Cerebellar nuclear complex (tissue), 1 donor: ENCODE measurements at places on chromosomes 1 and 21.
A peak's percentile ranks its signal among the peaks of the same experiment; 100 is the strongest.

GRCh38 chr21:35905096-35905962 lies 155.0 kb downstream of the SETD4 start:
- no peak for DNase-seq

DNA sequence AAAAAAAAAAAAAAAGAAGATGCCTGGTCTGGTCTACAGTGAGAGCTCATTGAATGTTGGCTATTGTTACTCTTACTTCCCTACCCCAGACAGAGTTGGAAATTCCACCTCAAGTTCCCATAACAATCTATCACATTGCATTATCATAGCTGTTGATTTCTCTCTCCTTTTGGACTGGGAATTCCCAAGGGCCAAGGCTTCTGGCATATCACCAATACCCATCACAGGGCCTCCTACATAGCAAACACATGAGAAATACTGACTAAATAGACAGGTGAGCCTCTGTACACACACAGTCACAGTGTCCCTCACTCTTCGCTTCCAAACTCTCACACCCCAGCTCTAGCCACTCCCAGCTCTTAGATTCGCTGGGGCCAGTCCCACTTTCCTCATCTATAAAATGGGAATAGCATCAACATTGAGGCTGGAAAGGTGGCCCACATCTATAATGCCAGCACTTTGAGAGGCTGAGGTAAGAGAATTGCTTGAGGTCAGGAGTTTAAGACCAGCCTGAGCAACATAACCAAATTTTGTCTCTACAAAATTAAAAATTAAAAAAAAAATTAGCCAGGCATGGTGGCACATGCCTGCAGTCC lies 6.4 kb downstream of the PTAFR start:
- DNase-seq, result no peak

DNA sequence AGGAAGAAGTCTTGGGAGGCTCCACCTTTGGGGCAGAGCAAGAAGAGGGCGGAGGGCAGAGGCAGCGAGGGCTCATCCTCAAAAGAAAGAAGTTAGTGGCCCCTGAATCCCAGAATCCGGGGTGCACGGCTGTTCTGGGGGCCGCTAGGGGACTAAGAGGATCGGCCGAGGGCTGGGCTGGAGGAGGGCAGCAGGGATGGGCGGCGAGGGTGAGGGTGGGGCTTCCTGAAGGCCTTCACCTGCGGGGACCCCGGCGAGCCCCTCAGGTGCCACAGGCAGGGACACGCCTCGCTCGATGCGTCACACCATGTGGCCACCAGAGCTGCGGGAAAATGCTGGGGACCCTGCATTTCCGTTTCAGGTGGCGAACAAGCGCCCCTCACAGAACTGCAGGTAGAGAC lies 23.9 kb downstream of the COL6A1 start:
- no peak for DNase-seq

DNA sequence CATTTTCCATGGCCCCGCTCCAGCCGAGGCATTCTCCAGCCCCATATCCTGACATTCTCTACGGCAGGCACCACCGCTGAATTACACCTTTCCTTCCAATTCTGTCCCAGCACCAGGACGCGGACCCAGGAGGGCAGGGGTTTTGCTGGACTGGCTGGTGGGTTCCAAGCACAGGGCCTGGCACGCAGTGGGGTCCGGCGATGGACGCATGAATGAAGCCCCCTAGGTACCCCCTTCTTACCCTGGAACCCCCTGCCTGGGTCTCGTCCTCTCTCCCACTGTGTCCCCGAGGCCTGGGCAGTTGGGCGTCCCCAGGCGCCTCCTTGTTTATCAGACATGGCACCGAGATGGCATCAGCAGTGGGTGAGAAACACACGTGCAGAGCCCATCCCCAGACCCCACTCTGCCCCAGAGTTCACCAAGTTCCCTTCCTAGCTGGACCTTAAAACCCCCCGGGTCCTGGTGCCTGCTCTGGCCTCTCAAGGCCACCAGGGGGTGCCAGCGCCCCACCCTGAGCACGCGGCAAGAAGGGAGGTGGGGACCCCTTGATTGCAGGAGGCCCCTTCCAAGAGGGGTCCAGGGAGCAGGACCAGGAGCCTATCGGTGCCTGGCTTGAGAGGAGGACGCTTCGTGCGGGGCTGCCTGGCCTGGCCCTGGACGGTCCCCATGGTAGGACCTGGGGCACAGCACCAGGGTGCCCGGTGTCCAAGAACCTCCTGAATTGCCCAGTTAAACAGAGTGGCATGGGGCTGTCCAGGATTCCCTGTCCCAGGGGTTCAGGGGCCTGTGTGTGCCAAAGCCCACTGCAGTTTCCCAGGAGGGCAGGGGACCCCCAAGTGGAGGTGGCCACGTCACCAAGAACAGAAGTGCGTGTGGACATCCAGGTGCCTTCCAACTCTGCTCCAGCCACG lies 46.1 kb downstream of the MEGF6 start:
- no peak for DNase-seq

GRCh38 chr1:71676979-71677925 lies 596.4 kb upstream of the ZRANB2 start:
- DNase-seq, result no peak

DNA sequence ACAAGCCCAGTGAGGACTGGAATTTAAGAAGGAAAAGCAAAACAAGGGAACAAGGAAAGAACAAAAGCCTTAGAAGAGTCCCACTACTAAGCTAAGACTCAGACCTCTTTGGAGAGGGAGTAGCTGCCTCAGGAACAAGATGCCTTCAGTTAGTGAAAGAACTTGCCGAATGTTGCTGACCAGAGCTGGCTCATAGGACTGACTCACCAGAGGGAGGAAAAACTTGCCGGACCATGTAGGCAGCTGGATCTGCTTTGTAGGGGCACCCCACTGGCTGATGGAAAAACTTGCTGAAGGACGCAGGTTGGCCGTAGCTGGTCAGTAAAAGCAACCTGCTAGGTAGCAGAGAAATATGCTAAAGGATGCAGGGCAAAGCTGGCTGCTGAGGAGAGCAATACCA lies 15.3 kb upstream of the ZSWIM5 start:
- DNase-seq, result no peak

GRCh38 chr1:153386500-153386901 lies 4.4 kb downstream of the S100A8 start:
- no peak for DNase-seq

- no peak for DNase-seq
Observed at GRCh38 chr21:20522611-20523010, 475.6 kb upstream of the NCAM2 start.

GRCh38 chr21:35587841-35588380 lies 472.4 kb downstream of the SETD4 start:
- DNase-seq, result no peak

DNA sequence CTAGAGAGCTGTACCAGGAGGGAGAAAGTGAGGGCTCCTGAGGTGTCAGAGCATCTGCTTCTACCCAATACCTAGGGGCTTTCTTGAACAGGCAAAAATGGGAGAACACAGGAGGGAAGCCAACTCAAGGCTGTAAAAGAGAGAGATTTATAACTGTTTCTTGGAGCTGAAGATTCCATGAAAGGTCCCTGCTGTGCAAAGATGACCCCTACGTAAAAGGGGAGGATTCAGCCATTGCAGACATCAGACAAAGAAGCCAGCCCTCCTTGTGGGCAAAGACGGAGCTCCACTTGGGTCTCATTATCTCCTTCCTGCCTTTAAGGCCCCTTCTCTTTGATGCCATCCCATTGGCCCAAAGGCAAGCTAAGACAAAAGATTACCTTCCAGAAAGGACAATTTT lies 524.1 kb upstream of the CAMK1G start:
- DNase-seq, result no peak

GRCh38 chr1:160130939-160131338 lies 15.4 kb downstream of the ATP1A2 start:
- no peak for DNase-seq

GRCh38 chr1:60848583-60849188 lies 233.7 kb upstream of the NFIA start:
- DNase-seq, result no peak

DNA sequence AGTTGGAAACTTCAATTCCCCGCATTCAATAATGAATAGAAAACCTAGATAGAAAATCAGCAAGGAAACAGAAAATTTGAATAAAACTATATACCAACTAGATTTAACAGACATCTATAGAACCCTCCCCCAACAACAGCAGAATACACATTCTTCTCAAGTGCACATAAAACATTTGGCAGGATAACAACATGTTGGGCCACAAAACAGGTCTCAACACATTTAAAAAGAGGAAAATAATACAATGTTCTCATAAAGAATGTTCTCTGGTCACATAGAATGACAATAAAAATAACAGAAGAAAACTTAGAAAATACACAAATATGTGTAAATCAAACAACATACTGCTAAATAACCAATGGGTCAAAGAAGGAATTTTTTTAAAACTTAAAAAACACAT lies 24.9 kb downstream of the ITGB3BP start:
- DNase-seq, result no peak

- DNase-seq, result no peak
Observed at GRCh38 chr21:45970674-45971615, 10.6 kb upstream of the COL6A1 start.

DNA sequence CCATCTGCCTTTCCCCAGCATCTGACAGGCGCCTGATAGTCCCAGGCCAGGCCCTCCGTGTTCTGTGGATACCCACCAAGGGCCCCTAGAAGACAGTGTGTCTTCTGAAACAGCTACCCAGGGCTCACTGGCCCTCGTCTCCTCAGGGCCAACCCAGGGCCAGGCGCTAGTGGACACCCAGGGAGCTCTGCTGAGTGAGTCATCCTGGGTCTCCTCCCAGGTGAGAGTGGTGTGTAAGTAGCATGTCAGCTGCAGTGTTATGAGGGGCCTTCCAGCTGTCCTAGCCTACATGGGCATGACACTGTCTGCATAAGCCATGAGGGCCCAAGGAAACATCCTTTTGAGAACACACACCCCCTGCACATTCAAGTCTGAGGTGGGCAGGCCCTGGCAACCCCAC lies 36.7 kb downstream of the CHD5 start:
- DNase-seq, result no peak

DNA sequence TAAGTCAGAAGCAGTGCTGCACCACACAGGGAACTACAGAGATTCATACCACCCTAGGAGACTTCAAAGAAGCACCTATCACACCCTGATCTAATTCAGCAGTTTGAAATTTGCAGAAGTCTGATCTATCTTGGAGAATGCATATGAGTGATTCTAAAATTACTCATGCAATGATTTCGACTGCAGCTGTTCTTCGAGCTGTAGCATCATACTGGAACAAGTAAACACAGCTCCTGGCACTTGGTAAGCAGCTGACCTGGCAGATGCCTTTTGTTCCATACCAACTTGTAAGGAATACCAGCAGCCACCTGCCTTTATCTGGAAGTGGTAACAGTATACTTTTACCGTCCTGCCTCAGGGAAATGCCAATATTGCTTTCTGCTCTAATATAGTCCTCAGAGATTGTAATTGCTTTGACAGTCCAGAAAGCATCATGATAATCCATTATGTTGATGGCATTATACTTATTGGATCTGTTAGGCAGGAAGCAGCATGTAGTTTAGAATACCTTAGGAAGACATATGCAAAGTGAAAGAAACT lies 25.7 kb downstream of the AADACL4 start:
- DNase-seq, result no peak

- DNase-seq, result peak; percentile 80
Observed at GRCh38 chr1:177170756-177171535, at the start of gene BRINP2. Gene BRINP2 (plus strand): TSS chr1:177170958. CDS start chr1:177229877, 58,919 bp downstream.

DNA sequence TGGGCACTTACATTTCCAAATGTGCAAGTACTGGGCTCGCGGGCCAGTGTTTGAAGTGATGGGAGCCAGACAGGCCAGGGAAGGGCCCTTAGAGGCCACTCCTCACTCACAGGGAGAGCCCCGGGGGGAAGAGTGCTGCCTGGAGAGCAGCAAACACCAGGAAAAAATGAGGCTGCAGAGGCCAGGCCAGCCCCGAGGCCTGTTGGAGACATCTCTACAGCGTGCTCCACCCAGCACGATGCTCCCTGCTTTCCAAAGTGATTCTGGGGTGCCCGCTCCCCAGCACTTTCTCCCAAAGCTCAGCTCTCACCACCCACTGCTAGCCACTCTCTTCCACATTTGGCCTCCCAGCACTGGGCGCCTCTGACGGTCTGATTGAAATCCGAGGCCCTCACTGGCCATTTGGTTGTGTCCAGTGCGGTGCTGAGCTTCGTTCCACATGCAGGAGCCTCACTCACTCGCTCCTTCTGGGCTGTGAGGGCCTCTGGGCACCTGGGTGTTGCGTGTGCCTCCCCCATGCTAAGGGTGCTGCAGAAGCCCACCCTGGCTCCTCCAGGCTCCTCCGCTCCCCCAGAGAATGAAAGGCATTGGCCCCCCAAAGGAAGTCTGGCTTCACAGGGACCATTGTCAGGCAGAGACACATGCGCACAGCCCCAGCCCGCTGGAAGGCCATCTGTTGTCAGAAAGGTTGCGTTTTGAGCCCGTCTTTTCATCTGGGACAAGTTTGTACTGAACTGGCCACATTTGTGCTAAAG lies 385.4 kb upstream of the VAMP3 start:
- no peak for DNase-seq

DNA sequence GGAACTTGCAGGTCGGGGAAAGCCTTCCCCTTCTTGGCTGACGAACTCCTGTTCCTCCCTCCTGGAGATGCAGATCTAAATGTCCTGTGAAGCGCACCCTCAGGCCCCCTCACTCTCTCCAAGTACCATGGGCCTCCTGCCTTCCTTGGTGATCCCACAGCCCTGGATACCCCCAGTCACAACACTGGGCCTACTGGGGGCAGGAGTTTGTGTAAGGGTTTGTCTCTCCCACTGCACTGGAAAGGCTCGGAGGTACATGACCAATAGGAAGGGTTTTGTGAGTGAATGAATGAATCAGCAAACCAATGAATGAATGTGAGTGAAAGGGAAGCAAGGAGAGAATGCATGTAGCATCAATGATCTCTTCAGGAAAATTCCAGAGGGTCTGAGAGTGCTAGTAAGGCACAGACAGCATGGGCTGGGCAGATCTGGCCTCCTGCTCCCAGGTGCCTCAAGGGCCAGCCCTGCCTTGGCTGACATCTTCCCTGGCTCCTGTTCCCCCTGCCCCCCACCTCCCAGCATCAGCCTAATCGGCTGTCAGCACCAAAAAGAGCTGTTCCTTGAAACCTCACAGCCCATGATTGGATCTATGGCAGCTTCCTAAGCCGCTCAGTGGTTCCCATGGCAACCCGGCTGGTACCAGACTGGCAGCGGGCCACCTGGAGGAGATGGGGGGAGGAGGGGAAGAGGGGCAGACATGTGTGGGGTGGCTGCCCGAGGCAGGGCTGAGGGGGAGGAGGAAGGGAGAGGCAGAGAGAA lies 95.8 kb downstream of the VWA5B1 start:
- no peak for DNase-seq

- DNase-seq, result no peak
Observed at GRCh38 chr1:193308438-193308837, 122.0 kb upstream of the B3GALT2 start.

DNA sequence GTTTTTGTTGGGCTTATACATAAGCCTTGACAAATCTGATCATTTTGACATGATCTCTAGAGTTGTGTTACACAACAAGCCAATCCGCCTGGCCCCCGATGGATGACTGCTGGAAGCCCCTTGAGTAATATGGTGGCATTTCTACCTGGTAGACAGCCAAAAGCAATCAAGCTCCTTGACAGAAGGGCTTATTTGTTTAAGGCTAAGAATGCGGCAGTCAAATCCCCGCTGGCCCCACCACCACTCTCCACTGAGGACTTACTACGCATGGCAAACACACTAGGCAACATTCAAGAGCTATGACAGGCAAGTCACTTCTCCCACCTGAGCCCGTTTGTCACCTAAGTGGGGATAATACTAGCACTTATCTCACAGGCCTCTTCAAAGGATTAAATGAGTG lies 33.4 kb upstream of the C1orf198 start:
- no peak for DNase-seq
